AG09309 (cell line): ENCODE measurements at places on chromosomes 12 and 14.
A peak's percentile ranks its signal among the peaks of the same experiment; 100 is the strongest.

- no peak for DNase-seq
Measured at GRCh38 chr14:24513009-24513408, 4.9 kb upstream of the CMA1 start.

DNA sequence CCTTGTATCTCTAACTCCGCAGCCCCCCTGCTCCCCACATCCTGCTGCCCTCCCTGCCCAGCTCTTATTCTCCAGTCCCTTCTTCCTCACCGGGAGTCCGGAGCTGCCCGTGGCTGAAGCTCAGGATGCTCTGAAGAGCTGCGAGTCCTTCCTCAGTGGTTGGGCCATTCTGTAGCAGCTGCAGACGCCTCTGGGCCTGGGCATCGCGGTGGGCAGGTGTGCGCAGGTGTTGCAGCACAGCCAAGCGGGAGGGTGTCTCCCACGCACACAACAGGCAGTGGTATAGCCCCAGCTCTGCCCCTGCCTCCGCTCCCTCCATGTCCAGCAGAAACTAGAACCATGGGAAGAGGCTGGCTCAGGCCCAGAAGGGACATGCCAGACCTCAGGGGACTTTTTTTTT, 20.2 kb downstream of the ZFHX2 start:
- no peak for DNase-seq

DNA sequence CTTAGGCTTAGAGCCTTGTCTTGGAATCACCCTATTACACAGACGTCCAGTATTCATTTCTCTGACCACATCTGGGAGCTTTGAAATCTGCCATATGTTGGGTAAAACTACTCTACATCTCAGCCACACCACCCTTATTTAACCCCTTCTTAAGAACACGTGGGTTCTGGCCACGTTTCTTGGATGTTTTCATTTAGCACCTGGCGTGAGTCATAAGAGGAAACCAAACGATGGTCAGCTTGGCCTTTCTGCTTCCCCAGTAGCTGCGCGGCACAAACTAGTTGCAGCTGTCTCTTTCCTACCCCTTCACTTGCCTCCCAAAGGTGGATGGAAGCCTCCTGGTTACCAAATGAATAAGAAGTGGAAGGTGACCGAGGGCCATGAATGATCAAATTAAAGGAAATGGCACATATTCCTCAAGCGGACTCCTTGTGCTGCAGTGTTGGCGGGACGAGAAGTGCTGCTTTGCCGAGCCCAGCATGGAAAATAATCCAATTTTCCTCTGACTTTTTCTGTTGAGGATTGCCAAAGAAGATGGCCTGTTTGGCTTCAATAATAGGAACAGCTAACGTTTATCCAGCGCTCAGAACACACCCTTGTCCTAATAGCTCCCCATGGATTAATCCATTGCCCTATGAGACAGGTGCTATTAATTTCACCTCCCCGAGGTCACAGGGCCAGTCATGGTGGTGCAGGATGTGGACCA, 154.1 kb downstream of the ZNF664 start:
- DNase-seq: no peak

DNA sequence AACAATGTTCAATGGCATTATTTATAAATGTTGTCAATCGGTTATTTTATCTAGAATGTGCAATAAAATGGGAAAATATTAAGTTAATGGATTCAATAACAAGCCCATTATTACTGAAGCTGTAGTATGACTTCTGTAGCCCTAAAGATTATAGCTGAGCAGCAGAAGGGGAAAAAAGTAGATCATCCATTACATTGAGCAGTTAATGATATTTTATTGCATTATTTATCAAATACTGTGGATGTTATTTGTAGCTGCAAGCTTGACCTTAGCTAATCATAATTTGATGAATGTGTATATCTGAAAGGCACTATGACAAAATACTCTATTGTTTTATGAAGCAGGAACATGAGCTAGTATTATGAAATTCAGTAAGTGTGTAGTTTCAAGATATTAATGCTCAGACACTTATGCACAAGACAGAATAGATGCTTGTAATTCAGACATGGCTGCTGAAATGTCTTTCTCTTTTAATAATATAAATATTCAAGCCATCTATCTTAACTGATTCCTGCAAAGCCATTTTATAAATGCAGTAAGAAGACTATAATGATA, 131.5 kb upstream of the MGAT4C start:
- no peak for DNase-seq

GRCh38 chr12:68890701-68891113, 42.3 kb downstream of the CPM start:
- DNase-seq: no peak

DNA sequence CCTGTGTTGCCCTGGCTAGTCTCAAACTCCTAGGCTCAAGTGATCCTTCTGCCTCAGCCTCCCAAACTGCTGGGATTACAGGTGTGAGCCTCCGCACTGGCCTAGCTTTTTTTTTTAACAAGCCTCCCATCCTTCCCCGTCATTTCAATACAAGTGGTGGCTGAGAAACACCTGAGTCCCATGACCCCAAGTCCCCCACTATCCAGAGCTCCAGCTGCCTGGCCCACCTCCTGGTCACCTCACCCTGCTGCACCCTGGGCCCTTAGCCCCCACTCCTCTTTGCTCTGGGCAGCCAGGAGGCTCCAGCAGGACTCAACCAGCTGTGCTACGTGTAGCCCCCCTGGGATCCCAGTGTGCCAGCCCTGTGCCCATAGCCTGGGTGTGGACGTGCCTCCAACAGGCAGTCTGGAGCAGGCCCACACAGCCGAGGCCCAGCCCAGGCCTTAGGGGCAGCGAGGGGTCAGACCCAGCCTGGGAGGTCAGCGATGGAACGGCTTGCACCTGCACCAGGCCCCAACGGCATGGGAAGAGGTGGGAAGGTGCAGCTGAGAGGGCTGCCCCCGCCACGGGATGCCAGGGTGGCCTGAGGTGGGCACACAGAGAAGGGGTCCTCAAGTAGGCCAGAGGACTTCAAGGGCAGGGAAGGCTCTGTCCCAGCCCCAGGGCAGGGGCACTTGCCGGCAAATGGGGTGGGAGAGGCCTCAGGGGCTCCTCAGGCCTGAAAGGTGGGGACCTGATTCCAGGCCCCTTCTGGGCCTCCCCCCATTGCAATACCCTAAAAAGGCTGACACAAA, 6.5 kb downstream of the AHNAK2 start:
- no peak for DNase-seq

DNA sequence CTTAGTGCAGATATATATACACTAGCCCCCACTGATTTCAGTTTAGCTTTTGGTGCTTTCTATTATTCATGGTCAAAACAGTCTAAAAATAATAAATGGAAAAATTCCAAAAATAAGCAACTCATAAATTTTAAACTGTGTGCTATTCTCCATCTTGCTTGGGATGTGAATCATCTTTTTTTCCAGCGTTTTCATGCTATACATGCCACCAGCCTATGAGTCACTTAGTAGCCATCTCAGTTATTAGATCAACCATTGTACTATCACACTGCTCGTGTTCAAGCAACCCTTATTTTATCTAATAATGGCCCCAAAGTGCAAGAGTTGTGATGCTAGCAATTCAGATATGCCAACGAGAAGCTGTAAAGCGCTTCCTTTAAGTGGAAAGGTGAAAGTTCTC, 73.9 kb upstream of the KRR1 start:
- peak; percentile 41 for DNase-seq

DNA sequence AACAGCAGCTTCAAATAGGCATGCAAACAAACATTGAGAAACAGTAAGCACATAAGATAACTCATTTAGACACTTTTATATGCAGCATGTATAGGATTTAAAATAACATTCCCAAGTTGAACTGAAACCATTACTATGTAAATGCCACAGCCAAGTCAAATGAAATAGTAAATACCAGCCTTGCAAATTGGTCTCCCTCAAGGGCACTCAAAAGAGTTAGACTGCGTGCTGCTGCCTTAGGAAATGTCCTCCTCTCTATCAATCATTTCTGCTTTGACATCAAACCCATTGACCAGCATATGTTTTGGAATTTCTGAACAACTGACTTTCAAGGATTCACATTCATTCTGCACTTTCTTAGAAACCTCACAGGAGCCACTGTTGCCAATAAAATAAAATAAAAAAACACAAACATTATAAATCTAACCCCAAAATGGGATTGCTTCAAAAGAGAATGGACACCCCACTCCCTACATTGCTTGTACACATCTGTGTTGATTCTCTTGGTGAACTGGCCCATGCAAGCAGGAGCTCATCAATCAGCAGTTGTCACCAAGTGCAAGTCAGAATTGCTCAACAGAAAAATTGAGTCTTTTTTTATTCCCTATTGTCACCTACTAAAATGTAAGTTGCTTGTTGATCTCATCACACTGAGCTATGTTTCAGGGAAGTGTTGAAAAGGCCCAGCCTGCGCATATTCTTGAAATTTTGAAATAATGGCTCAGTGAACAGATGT, 256.2 kb downstream of the DAD1 start:
- no peak for DNase-seq

DNA sequence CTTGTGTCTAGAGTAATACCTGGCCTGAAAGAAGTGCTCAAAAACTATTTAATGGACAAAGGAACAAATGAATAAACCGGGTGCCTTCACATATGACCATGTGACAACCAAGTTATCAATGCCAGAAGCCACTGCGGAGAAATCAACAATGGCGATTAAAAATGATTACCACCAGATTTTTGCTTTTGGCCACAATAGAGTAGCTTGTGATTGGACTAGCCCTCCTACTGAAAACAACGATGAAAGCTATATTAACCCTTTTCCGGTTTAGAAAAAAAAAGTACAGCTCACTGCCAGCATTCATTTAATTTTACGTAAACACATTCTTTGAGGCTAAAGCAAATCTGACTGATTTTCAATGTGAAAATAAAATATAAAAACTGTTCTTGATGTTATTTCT, 41.6 kb upstream of the TTC7B start:
- no peak for DNase-seq

DNA sequence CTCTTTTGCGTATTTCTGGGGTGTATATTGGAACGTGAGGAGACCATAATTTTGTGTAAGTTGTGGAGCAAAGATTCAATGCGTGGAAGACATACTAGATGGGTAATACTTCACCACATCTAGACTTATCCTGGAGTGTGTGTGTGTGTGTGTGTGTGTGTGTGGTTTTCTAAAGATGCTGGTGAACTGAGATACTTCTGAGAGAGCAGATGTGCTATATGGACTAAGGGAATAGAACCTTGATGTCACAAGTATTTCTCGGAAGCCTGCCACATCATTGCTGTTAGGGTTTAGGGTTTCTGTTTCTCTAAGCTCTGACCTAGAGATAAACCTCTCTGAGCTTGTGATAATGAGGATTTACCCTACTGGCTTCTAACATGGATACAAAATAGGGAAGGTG, 138.8 kb downstream of the DACT1 start:
- no peak for DNase-seq

DNA sequence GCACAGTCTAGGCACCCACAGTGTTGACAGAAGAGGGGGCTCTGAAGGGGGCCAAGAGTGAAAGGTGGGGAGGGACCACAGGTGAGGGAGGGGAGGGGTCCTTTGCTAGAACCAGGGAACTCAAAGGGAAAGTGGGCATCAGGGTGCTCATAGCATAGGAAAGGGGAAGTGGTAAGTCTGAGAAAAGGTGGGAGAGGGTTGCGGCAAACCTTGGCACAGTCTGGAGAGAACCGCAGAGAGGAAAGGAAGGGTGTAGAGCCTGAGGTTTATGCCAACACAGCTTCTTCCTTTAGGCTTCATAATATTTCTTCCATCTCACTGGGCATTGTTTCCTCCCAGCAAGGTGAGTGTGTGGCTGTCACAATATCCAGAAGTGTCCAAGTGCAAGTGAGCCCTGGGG, 11.5 kb upstream of the PLEK2 start:
- no peak for DNase-seq

- no peak for DNase-seq
Measured at GRCh38 chr14:95485222-95485819, 31.1 kb downstream of the SYNE3 start.

DNA sequence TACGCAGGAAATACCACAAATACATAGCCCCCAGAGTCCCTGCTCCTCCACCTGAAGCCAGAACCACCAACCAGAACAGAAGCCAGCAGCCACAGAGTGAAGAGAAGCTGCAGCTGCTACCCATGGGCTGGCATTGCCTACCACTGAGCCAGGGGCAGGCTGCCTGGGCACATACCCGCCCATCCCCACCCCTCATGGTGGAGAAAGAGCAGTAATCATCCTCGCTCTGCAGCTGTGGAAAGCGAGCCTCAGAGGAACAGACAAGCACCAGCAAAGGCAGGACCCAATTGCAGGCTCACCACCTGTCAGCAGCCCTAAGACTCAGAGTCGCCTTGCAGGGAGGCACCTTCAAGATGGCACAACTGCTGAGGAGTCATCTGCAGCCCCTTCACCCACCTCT, 11.2 kb upstream of the CD9 start:
- no peak for DNase-seq

GRCh38 chr14:71536927-71537772, 395.1 kb upstream of the RGS6 start:
- DNase-seq: no peak

GRCh38 chr12:6229224-6230218, 29.3 kb downstream of the CD9 start:
- peak; percentile 93 for DNase-seq

DNA sequence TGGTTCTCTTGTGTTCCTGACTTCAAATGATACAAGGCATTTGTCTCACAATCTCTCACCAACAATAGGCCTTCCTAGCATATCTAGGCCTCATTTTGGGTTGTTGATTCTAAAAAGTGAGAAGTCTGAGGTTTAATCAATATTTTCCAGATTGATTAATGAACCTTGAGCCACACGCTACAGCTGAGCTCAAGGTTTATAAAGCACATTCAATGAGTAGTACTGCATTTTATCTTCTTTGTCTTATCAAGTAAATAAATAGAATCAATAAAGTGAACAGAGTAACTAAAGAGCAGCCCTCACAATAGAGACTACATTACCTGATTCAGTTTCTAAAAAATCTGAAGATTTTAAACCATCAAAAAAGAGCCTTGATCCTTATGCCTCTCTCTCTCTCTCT, 407.5 kb upstream of the CLEC14A start:
- DNase-seq: no peak

DNA sequence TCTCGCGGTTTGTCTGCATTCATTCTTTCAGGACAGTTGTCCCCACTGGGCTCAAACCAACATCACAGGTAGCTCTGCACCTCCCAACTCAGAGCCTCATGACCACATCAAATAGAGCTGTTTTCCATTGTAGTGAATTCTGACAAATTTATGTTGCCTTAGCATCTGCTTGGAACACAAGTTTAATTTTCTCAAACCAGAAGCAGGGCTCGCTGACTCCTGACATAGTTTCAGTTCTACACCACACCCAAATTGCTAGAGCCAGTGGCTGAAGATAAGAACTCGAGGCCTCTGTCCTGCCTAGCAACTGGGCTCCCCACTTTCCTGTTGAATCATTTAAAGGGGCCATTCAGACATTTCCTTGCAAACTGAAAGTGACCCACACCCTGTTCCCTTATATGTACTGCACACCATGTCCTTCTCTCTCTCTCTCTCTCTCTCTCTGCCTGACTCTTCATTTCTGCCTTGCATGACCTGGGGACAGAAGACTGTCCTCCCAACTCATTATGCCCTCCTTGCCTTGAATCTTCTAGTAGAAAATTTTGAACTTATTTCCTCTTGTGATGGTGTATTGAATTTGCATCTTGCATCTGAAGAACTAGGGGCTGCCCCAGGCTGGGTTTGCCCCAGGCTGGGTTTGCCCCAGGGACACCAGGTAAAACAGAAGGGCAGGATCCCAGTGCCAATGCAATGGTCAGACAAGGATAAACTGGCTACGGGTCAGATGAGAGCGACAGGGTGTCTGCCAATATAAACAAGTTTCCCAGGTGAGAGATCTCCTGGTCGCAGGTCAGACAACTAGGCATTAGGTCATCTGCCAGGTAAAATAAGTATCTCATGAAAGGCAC, 9.7 kb upstream of the WSCD2 start:
- DNase-seq: no peak
